Mucosa of descending colon (tissue), 3 donors: ENCODE measurements at places on chromosomes 7 and 10. TPM values are rescaled to one million over a fixed set of nuclear protein-coding genes. Genes with fewer than 3 reads are reported as not detected.

GNG11 gene
- 1.7 TPM for total RNA-seq

PGAM2 gene
- 0.96 TPM for total RNA-seq

ZNF804B gene
- total RNA-seq, result not detected

TDRD1 gene
- total RNA-seq, result 0.09 TPM

DNA sequence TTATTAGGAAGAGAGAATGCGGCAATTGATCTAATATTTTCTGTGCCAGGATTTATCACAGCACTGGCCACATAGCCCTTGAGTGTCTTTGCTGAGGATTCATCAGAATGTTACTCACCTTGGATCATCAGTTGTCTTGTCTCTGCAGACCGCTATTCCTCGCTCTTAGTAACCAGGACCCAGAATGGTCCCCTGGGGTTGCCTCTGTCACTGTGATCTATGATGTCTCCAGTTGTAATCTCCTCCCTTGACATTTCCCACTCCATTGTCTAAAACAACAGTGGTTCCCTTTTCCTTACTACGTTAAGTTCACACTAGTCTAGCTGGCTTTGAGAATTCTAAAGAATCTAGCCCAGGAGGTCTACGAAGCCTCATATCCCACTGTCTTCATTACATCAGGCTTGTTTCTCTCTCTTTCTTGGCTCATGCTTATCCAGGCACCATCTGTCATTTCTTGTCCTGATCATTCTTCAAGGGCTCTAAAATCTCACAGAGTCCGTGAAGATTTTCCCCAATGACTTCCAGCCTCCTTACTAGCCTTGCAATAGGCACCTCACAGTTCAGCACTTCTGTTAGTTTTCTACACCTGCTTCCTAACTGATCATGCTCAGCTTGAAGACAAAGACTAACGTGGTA is 125.8 kb downstream of the CUBN start:
- no peak for DNase-seq

GRCh38 chr10:11285171-11285570 is 267.5 kb downstream of the CELF2 start:
- no peak for DNase-seq

DNA sequence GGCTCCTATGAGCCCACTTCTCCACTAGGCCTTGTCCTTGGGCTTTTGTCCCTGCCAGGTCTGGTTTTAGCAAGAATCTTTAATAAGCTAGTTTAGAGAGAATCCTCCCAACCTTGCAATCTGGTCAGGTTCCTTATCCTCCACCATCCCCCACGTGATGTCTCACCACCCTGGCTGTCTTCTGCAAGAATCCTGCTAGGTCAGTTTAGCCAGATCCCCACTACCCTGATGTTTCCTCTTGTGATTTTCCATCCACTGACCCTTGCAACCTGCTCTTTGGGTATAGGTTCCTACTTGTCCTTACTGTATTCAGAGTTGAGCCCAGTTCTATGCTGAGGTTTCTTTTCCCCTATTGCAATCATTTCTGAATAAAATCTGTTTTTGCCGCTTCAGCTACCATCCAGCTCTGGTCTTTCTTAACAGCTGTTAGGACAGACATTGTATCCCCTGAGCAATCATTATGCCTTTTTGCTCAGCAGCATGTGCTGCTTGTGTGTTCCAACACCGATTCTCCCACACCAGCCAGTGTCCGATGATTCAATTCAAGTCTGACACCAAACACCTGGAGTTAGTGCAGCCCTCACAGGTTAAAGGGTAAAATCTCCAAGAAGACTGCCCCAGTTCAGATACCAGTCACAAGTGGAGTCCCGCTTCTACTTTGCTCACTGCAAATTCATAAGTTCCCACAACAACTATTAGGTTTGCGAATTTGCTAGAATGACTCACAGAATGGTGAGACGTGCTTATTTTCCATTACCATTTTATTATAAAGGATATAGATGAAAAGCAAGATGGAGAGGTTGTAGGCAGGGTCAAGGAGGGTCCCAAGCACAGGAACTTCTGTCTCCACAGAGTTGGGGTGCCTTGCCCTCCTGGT is 62.2 kb upstream of the ADCY1 start:
- DNase-seq, result no peak

DNA sequence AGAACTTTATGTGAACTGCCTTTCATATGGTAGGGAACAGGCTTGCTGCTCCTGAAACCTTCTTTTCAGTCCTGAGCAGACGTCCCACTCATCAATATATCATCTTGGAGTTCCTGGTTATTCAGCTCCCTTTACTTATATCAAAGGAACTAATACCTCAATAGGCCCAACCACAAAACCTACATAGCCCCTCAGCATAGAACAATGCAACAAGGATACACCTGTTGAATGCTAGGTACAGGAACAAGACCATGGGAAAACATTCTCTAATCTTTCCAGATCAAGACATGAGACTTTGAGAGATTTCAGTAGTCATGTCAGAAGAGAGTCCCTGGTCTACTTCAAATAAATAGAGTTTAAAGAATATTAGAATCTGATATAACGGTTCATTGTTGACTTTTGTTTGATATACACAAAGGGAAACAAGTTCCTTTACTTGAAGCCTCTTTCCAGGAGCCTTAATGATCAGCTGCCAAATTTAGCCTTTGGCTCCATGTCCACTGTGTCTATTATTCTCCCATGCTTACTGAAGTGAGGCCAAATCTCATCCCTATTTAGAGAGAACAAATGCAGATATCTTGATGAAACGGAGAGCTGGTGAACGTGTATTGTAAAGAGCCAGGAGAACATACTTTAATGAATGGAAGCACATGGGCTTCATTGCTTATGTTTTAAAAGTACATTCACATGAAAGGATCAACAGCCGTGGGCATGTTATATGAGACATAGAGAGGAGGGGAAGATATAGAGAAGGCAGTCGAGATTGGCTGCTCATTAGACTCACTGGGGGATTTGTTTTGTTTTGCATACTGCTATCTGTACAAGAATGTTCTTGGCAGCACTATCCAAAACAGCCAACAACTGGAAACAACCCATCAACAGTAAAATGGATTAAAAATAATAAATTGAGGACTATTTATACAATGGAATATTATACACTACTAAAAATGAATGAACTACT is 9.5 kb downstream of the RHOBTB1 start:
- no peak for DNase-seq

GRCh38 chr7:158255558-158255957 is 332.1 kb downstream of the PTPRN2 start:
- DNase-seq, result no peak

DNA sequence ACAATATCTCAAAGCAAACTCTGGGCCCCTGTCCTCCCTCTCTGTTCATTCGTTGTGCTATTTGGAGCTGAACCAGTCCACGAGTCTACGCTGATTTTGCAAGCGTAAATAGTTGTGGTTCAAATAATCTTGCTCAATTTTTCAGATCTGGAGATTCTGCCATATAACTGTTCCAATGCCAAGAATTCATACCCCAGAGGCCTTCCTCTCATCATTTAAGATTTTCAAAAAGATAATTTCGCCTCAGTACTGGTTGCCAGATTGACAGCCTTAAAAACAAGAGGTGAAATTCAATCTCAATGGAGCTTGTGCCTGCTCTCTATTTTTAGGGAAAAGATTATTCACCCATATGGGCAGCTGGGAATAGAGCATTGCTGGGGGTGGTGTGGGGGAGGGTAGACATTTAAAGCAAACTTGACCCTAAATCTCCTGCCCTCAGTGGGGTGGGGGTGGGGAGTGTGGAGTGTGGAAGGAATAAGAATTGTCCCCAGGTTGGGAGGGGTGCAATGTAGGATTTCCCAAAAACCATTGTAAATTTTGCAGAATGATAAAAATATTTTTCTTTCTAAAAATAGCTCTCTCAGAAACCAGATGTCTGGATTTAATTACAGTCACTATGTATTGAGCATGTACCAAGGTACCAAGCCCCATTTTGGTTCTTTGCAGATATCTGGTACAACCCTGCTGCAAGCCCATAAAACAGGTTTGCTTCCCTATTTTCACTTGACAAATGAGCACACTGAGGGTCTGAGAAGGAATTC is 104.7 kb upstream of the EEPD1 start:
- no peak for DNase-seq

- DNase-seq, result no peak
Measured at GRCh38 chr10:132151286-132151950, 35.3 kb upstream of the DPYSL4 start.

- no peak for DNase-seq
Measured at GRCh38 chr10:119604468-119604867, 7.7 kb upstream of the TIAL1 start.

GRCh38 chr10:125231116-125231812 is 70.9 kb upstream of the CTBP2 start:
- no peak for DNase-seq

DNA sequence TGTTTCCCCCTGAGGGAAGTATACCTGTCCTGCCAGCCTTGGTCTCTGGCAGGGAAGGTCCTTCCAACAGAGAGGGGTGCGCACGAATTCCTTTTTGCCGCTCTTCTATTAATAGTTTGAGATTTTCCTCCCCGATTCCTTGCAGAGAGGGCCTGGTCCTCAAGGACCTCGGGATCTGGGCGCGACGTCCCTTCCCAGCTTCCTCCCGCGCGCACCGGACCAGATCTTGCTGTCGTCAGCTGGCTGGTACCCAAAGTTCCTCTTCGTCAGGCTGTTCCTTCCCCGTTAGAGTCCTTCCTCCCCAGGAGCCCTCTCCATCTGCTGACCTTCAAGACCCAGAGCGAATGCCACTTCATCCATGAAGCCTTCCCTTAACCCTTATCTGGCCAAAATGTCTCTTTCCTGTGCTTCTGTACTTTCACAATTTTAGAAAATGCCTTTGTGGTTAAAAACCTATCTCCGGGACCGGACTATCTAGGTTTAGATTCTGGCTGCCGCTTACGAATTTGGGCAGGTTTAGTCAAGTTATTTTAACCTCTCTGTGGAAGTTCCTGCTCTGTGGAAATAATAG is 851 bp upstream of the GOT1 start:
- peak; percentile 81 for DNase-seq

DNA sequence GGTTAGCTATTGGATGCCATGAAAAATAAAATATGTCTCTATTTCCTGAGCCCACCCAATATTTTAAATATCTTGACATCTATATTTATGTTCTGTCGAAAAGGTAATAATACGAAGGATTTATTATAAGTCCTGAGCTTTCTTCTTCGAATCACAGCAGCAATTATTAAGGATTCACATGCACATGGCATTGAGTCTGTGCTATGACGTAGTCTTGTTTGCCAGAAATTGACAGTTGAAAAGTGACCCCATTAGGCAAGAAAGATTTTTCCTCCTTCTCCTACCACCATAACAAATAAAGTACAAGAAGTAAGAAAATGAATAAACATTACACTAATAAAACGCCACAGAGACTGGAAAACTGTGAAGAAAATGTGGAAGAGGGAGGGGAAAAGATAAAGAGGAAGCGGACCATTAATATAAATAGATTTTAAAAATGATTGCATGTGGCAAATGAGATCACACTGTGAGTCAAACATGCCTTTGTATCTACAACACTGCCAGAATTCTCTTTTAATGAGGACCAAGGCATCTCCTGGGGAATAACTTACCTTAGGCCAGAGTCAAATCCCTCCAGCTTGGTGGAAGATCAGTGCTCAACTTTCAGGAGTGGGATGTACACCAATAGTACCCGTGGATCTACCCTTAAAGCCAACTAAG is 21.6 kb downstream of the FZD1 start:
- DNase-seq, result no peak
